ENCODE measurements at places on chromosomes 1 and 21.
A peak's percentile ranks its signal among the peaks of the same experiment; 100 is the strongest.

GRCh38 chr1:2778220-2778592, 23.3 kb downstream of the TTC34 start:
- DNase-seq = no peak

DNA sequence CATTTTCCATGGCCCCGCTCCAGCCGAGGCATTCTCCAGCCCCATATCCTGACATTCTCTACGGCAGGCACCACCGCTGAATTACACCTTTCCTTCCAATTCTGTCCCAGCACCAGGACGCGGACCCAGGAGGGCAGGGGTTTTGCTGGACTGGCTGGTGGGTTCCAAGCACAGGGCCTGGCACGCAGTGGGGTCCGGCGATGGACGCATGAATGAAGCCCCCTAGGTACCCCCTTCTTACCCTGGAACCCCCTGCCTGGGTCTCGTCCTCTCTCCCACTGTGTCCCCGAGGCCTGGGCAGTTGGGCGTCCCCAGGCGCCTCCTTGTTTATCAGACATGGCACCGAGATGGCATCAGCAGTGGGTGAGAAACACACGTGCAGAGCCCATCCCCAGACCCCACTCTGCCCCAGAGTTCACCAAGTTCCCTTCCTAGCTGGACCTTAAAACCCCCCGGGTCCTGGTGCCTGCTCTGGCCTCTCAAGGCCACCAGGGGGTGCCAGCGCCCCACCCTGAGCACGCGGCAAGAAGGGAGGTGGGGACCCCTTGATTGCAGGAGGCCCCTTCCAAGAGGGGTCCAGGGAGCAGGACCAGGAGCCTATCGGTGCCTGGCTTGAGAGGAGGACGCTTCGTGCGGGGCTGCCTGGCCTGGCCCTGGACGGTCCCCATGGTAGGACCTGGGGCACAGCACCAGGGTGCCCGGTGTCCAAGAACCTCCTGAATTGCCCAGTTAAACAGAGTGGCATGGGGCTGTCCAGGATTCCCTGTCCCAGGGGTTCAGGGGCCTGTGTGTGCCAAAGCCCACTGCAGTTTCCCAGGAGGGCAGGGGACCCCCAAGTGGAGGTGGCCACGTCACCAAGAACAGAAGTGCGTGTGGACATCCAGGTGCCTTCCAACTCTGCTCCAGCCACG, 46.1 kb downstream of the MEGF6 start:
- DNase-seq = peak; percentile 3

DNA sequence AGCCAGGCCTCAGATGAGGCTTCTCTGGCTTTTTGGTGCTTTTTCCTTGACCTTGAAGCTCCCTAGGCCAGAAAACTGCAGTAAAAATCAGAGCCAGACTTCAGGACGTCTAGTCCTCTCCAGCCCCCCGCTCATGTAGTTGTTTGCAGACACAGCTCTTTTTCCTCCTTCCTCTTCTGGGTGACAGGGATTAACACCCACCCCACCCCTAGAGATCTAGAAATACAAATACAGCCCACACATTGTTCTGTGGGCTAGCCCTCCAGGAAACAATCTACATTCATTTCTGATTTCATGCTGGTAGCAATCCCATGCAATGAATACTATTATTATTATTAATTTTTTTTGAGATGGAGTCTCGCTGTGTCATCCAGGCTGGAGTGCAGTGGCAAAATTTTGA, 9.9 kb upstream of the CLSTN1 start:
- DNase-seq = no peak

DNA sequence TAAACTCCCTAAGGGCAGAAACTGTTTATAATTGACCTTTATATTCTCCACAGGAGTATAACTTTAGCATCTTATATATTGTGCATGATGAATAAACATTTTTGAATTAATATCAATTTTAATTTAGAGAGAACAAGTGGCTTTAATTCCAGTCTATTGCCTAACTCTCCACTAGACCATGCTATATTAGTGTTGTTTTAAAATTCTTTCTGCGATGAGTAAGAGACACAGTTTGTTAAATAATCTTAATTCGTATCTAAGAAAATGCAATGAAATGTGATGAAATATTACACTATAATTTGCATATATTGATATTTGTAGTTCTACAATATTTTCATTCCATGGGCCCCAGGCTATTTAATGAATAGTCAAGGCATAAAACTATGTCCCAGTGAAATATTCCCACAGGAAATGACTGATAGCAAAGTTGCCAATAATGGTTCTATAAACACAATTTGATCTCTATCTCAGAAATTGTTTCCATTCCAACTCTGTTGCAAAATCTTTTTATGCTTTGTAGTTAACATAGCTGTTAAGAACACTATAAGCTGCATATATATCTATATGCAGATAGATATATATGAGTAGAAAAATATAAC, 2.9 kb upstream of the SYDE2 start:
- no peak for DNase-seq

DNA sequence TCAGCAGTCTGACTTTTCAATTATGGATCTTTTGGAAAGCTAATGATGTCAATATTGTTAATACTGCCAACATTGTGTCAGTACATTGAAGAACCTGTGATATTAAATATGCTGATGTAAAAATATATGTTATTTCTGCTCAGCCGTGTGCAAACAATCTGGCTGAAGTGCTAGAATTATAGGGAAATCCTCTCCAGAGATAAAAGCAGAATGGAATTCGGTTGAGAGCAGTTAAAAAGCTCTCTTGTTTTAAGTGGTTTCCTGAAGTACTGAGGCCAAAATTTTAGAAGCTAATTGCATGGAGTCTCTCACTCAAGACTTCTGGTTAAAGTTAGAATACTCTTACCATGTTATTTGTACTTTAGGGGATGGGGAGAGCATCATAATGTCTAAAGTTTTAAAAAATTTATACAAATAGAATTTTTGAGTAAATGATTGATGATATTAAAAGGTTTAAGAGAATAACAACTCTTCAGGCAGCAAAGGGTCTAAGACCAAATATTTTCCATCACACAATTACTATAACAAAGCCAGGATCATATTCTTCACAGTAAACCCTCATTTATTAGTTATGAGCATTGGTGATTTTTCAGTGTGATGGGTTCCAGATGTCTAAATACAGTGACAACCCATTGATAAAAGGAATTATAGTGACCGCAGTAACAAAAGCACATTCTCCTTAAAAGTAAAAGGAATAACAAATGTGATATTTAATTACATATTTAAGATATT, 834.2 kb upstream of the CXADR start:
- no peak for DNase-seq

DNA sequence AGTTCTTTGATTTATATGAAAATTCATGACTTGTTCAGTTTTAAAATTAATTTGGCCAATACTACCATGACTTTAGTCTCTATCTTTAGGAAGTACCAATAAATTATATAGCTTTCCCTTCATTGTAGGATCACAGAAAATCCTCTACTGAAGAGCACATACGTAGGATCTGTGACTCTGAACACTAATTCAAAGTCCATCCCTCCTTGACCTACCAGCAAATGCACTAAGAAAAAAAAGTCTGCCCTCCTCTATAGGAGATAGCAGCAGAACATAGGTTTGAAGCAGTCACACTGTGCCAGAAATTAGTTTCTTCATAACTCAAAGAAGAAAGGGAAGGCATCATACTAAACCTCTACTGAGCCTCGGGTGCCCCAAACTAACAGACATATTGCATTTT, 16.5 kb downstream of the BRWD1 start:
- no peak for DNase-seq

- DNase-seq = no peak
These were observed 65.3 kb upstream of the ZNF326 start for GRCh38 chr1:89929467-89930063.

DNA sequence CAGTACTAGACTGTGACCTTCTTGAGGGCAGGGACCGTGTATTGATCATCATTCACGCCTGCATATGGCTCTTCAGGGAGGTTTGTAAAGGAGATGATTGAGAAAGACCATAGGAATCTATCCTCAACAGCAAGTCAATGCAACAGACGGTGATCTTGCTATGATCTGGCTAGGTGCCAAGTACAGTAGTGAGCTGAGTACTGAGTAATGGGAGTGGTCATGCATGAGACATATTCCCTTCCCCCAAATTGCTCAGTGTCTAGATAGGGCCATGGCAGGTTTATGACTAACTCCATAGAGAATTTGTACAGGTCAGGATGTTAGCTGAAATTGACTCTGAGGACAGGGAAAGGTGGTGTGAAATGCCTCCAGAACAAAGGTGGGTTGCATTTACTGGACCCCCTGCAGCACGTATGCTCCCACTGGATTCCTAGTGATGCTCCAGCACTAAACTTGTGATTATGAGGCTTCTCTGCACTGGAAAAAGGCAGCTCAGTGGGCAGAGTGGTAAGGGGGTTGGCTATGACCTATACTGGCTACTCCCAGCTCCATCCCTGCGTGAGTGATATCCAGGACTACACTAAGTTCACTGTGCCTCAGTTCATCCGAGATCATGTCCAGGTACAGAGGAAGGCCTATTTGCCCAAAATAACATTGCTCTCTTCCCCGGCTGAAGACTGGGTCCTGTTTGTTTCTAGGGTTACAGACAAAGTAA, 37.2 kb downstream of the KCNJ6 start:
- DNase-seq = peak; percentile 87

GRCh38 chr1:193221651-193222050, 35.2 kb upstream of the B3GALT2 start:
- no peak for DNase-seq

DNA sequence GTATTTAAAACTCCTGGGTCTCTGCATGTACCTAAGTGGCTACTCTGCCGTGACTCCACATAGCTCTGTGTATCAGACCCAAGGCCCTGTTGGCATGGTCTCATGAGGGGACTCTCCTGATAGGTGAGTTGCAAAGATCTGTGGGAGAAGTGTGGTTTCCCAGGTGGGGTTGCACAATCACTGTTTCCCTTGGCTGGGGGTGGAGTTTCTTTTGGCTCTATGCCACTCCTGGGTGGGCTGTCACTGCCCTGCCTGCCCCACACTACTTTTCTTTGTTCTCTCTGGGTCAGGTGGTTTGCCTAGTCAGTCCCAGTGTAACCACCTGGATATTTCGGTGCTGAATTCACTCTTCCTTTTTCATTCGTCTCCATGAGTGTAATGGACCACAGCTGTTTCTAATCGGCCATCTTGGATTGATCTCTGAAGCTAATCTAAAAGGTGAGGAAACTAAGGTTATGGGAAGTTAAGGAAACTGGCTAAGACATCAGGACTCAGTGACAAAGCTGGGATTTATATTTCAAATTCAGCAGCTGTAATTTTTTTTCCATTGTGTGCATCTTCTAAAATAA, 97.1 kb upstream of the CACYBP start:
- DNase-seq = no peak

DNA sequence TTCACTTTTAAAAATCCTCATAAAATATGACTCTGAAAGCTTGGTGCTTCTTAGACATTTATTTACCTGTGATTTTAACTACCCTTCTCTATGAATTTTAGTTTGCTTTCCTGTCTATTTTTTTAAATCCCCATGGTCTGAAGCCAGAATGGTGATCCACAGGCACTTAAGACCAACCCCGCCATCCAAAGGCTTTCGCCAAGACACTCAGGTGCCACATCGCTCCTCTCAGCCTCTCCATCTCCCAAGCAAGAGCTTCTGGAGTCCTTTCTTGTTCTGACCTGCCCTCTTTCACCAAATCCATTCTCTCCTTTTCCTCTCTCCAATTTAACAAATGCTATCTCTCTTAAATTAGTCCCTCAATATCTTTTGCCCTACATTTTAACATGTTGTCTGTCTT, 464.6 kb downstream of the PCP4 start:
- DNase-seq = no peak

DNA sequence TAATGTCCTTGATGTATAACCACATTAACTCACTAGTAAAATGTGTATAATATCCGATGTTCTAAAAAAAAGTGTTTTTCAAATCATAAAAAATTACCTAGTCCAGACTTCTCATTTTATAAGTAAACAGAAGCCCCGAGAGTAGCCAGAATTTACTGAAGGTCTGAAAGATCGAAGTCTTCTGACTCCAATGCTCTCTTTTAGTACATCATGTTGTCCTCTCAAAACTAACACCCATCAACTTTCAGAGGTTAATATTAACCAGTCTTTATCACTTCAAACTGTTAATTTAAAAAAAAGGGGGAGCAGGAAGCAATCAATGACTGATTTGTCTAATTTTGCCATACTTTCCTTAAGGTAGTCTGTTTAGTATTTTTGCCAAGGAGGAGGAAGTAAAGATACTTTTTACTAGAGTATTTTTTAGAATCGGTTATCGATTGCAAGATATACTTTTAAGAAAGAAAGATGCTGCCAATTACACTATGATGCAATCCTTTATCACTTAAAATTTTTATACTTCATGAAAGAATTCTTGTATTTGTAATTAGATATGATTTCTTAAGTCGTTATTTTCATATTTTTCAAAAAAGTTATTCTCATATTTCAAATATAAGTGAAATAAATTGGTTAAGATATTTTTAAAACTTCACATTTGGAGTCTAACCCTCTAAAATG, 25.5 kb downstream of the CCDC18 start:
- no peak for DNase-seq

GRCh38 chr1:21882721-21883415, 54.2 kb downstream of the HSPG2 start:
- DNase-seq = no peak

- no peak for DNase-seq
These were observed 18.0 kb upstream of the RABGGTB start for GRCh38 chr1:75768016-75768415.

DNA sequence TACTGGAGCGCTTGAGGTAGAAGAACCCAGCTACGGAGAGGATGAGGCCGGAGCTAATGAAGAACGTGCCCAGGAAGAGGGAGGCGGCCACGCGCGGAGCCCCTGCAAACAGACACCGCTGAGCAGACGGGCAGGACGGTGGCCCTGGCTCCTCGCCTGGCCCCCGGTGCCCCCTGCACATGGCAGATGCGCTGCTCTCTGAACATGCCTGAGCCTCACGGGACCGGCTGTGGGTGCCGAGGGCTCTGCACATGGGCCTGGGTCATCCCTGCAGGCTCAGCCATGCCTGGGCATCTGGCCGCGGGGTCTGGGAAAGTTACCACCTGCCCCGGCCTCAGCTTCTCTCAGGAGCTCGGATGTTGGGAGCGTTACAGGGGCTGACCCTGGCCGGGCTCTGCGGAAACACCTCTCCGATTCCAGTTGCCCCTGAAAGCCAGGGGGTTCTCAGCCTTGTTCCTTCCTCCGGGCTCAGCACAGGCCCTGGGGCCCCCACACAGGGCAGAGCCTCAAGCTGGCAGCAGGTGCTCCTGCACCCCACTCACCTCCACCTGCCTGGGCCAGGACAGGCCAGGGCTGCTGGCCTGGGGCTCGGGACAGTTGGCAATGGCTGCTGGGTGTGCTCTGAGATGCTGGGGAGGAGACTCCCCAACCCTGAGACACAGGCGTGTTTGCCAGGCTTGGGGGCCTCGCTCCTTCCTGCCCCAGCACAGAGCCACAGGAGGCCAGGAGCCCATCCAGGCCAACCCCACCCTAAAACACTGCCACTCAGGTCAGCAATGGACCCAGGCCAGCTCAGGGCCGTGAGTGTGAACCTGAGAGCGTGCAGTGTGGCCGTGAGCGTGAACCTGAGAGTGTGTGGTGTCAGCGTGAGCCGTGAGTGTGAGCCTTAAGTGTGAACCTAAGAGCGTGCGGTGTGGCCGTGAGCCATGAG, 12.1 kb upstream of the RNF223 start:
- DNase-seq = no peak

- DNase-seq = no peak
These were observed 60.0 kb downstream of the APCS start for GRCh38 chr1:159647616-159648015.
